ENCODE measurements at places on chromosomes 16 and 17.

DNA sequence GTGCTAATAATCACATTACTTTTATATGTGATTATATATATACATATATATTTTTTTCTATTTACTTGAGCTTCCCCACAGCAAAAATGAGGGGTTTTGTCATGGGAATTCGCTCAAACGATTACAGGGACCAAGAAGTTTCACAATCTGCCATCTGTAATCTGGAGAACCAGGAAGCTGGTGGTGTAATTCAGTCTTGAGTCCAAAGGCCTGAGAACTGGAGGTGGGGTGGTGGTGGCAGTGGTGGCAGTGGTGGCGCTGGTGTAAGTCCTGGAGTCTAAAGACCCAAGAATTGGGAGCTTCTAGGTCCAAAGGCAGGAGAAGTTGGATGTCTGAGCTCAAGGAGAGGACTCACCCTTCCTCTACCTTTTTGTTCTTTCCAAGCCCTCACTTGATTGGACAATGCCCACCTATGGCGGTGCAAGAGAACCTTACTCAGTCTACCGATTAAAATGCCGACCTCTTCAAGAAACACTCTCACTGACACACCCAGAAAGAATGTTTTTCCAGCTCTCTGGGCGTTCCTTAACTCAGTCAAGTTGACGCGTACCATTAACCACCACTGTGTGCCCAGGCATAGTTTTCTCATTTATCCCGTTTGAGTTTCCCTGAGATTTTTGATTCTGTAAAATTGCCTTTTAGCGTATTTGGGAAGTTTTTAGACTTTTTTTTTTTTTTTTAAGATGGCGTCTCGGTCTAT is 31.9 kb downstream of the POLR2A start:
- DNase-seq, result no peak

DNA sequence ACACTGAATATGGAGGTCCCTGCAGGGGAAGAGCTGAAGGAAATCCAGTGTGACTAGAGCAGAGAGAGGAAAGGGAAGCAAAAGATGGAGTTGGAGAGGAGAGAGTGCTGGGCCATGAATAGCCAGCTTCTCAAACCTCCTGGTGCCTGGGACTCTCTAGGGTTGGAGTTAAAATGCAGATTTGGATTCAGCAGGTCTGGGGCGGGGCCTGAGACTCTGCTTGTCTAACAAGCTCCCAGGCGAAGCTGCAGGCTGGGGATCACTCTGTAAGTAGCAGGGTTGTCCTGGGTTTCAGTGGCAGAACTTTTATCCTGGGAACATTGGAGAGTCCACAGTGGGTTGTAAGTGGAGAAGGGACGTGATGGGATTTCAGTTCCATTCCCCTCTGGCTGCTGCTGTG is 103.4 kb upstream of the PLCG2 start:
- DNase-seq, result no peak

- DNase-seq, result no peak
Measured at GRCh38 chr17:66636111-66636510, 198.8 kb upstream of the CACNG5 start.

DNA sequence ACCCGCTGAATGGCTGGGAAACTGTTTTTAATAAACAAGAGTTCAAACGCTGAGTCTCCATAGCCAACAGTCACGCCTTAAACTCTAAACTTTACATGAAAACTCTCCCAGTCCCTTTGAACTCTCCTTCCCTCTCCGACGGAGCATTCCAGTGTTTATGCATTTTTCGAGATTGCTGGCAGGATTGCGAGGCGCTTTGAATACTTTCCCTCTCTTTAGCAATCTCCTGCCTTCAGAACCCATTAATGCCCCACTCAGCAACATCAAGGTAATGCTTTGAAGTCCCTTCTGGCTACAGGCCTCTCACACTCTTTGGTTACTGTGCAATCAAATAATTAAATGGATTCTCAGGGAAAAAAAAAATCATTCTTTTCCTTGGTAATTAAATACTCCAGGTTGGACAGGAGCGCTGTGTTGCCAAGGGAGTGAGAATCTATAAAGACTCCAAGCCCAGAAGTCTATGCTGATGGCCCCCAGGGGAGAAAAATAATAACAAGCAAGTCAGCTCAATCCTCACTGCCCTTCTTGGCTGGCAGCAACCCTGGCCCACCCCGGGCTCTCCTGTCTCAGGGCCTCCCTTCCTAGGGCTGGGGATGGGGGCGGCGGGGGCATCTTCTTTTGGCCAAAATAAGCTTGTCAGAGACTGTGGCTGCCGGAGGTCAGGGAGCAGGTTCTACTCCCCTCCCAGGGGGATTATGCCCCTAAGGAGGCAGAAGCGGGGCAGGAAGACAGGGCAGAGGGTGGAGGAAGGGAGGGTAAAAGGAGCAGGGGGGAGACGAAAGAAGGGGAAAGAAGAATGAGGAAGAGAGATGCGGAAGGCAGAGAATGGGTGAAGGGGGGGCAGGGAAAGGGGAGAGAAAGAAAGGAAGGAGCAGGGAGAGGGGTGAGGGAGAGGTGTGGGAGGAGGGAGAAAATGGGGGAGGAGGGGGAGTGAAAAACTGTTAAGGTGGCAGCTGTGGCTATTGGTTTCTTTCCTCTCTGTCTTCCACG is 45.2 kb downstream of the AXIN2 start:
- no peak for DNase-seq

- no peak for DNase-seq
Measured at GRCh38 chr17:79775632-79776031, 2.3 kb upstream of the CBX2 start.

- DNase-seq, result no peak
Measured at GRCh38 chr17:57034807-57035754, 50.0 kb upstream of the AKAP1 start.

DNA sequence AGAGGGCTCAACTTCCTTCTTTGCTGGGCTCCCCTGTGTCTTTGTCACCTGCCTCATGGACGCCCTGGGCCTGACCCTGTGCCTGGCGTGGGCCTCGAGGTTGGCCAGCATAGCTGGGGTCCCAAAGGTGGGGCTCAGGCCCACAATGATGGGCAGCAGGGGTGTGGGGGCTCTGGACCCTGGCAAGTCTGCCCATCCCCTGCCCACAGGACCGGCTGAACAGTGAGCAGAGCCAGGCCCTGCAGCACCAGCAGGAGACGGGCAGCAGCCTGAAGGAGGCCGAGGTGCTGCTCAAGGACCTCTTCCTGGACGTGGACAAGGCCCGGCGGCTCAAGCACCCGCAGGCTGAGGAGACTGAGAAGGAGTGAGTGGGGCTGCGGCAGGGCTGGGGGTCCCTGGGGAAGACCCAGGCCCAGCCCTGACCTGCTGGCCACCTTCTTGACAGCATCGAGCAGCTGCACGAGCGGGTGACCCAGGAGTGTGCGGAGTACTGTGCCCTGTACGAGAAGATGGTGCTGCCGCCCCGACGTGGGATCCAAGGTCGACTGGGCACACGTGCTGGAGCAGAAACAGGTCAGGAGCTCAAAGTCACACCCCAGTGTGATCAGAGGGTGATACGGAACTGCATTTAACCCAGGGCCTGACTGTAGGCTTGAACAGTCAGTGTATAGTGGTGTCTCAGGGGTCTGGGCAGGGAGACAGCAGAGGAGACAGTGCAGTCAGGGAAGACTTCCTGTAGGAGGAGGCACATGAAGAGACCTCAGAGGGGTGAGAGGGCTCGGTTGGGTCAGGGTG is 3.8 kb downstream of the EVPLL start:
- DNase-seq, result no peak

GRCh38 chr16:68737046-68737729 is at the start of gene CDH1:
CDH1 (plus strand) TSS chr16:68737292; CDS start chr16:68737416, 124 bp downstream.
- no peak for DNase-seq

GRCh38 chr16:57329718-57330327 is 28.8 kb upstream of the CCL22 start:
- DNase-seq, result no peak

- no peak for DNase-seq
Measured at GRCh38 chr17:17790637-17791464, 45.9 kb downstream of the SREBF1 start.

DNA sequence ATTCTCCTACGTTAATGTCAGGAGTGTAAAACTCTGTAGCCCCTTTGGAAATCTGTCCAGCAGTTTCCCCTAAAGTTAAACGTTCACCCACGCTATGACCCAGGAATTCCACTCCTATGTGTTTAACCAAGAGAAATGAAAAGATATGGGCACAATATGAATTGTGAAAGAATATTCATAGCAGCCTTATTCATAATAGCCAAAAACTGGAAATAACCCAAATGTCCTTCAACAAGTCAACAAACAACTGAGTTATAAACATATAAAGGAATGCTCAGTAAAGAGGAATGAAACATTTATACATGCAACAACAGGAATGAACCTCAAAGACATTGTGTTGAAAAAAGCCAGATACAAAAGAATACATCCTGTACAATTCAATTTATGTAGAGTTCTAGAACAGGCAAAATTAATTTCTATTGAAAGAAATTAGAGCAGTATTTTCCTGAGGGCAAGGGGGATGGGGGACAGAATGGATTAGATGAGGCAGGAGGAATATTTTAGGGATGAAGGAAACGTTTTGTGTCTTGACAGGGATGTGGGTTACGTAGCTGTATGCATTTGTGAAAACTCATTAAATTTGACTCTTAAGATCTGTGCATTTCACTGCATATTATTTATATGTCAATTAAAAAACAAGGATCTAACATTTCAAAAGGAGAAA is 286.7 kb upstream of the CDH5 start:
- DNase-seq, result no peak

Data from vagina (tissue), 2 donors.